ENCODE measurements at places on chromosomes 12 and 14. TPM values are rescaled to one million over a fixed set of nuclear protein-coding genes. Genes with fewer than 3 reads are reported as not detected.

Gene NPAS3
- under 0.01 TPM for total RNA-seq

Gene GPN3
- 18.2 TPM for total RNA-seq

- no peak for DNase-seq
Measured at GRCh38 chr14:69366069-69366468, 32.0 kb downstream of the ERH start.

DNA sequence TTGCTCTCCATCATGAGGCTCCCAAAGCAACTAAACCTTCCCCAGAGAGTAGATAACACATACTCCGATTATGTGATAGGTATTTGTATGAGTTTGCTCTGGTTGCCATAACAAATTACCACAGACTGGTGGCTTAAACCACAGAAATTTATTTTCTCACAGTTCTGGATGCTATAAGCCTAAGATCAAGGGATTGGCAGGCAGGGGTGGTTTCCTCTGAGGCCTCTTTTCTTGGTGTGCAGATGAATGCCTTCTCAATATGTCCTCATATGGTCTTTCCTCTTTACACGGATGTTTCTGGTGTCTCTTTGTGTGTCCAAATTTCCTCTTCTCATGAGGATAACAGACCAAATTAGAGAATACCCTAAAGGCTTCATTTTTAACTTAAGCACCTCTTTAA lies 285.8 kb upstream of the GRIP1 start:
- no peak for DNase-seq

Gene BTBD7
- total RNA-seq: 31.6 TPM

- no peak for DNase-seq
Measured at GRCh38 chr14:71060825-71061455, 153.7 kb downstream of the PCNX1 start.

Gene SLC6A12
- total RNA-seq: not detected

Gene RAB2B
- 36.6 TPM for total RNA-seq

Gene RSRC2
- 135 TPM for total RNA-seq

DNA sequence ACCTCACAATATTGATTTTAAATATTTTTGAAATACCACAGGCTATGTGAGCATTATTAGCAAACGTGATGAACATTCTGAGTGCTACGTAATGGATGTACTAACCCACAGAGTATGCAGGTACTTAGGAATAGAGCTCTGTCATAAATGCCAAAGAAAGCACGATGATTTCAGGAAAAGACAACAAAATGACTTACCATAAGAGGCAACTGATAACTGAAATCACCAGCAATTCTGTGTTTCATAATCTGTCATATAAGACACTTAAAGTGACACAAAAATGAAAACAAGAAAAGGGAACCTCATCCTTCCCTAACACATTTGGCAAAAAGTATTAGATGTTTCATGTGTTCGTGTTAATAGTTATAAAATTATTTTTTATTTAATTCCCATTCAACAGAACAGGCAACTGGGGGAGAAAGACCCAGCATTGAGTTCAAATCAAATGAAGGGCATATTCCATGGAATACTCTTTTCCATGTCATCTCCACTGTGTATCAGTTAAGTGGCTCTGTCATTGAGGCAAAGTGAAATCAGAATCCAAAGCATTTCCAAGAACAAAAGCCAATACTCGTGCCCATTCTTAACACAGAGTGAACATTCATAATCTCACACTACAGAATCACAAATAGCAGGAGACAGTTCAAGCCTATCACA lies 30.4 kb downstream of the ARMH4 start:
- DNase-seq: no peak

- no peak for DNase-seq
Measured at GRCh38 chr14:59208224-59208814, 19.9 kb downstream of the DAAM1 start.

Gene L3HYPDH
- 4.9 TPM for total RNA-seq

GRCh38 chr12:22672951-22673350 lies 48.0 kb downstream of the ETNK1 start:
- no peak for DNase-seq

GRCh38 chr14:36942522-36943245 lies 229.7 kb downstream of the SLC25A21 start:
- DNase-seq: no peak

Gene ABCC9
- 39.3 TPM for total RNA-seq

Gene LALBA
- total RNA-seq: not detected

- DNase-seq: no peak
Measured at GRCh38 chr12:132441871-132442863, 47.8 kb upstream of the FBRSL1 start.

DNA sequence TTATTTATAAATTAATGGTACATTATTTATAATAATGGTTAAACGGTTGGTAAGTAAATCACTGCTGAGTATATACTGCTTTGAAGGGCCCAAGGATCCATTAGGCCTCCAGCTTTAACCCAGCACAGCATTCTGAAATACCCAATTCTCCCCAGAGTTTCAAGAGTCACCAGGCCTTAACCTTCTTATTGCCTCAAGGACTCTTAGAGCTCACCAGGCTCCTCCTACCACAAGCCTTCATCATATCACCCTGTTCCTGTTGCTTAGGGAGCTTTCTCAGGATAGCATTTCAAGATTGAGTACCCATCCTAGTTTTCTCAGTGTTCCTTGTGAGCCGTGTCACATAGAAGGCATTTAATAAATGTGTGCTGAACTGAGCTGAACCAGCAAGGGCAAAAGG lies 242.5 kb downstream of the FBXL14 start:
- no peak for DNase-seq

Gene NKX2-1
- total RNA-seq: not detected

GRCh38 chr12:24879644-24880043 lies 69.3 kb downstream of the BCAT1 start:
- no peak for DNase-seq

- no peak for DNase-seq
Measured at GRCh38 chr12:2844786-2845185, 10.0 kb upstream of the NRIP2 start.

Gene LYZ
- total RNA-seq: 2,662 TPM

DNA sequence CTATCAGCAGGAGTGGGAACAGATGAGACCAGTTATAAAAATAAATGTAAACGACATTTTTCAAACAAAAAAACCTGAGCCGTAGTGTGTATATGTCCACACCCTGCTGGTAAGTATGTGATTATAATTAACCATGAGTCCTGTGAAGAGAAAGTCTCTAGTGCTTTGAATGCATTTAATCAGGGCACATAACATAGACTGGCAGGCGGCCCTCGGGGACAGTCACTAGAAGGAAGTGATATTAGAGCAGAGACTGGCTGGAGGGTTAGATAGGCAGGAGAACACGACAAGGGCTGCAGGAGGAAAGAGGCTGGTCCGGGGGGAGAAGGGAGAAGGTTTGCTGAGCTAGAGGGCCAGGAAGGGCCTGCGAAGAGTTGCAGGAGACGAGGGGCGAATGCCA lies 23.8 kb upstream of the ELK3 start:
- no peak for DNase-seq

Gene NPFF
- not detected for total RNA-seq

Gene ALG10B
- total RNA-seq: 2.9 TPM

DNA sequence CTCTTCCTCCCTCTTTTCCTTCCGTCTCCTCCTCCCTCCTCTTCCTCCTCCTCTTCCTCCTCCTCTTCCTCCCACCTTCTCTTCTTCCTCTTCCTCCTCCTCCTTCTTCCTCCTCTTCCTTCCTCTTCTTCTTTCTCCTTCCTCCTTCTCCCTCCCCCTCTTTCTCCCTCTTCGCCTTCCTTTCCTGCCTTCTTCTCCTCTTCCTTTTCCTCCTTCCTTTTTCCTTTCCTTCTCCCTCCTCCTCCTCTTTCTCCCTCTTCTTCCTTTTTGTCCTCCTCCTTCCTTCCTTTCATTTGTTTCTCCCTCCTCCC lies 36.0 kb downstream of the MEG3 start:
- no peak for DNase-seq

Gene TCTN2
- total RNA-seq: 21.7 TPM

DNA sequence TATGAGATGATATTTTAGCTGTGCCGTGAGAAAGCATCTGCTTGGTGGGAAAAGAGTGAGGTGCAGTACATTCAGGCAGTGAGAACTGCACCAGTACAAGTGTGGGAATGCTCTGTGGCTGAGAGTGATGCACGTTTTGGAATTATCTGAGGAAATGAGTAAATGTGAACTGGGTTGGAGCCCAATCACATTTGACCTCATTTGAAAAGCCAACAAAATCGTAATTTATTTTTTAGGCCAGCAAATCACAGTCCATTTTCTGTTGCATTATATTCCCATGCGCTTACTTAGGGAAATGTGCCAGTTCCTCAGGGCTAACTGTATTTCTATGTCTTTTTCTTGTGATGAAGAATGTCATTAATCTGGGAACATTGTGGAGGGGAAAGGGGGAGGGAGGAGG lies 77.3 kb downstream of the SNAPC1 start:
- no peak for DNase-seq

GRCh38 chr14:104562606-104563005 lies 17.0 kb upstream of the C14orf180 start:
- DNase-seq: no peak

GRCh38 chr12:56028511-56029165 lies 7.8 kb downstream of the IKZF4 start:
- no peak for DNase-seq

- DNase-seq: peak; percentile 68
Measured at GRCh38 chr12:98895086-98895651, 250.1 kb downstream of the APAF1 start.

GRCh38 chr14:71119075-71119474 lies 211.8 kb downstream of the PCNX1 start:
- no peak for DNase-seq

DNA sequence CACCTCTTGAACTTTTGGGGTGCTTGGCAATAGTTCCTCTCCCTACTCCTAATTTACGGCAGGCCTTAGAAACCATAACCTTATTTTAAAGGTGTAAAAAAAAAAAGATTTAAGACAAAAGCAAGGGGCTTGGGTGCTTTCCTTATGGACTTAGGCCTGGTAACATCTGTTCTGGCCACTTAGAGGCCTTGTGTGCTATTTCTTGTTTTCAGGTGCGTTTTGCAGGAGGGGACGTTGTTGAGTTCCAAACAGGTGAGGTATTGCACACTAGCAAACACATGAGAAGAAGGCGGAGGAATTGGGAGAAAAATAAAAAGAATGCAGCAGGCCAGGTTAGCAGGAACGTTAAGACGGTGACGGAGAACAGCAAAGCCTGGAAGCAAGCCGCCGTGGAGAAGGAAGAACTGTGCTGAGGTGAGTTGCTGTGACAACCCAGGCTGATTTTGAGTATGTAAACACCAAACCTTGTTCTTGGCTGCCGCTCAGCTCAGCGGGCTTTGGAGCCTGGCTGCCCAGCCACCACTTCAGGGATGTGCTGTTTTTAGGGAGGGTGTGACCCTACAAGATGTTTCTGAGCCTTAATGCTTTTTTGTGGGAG lies 17.3 kb downstream of the EMG1 start:
- DNase-seq: peak; percentile 83

DNA sequence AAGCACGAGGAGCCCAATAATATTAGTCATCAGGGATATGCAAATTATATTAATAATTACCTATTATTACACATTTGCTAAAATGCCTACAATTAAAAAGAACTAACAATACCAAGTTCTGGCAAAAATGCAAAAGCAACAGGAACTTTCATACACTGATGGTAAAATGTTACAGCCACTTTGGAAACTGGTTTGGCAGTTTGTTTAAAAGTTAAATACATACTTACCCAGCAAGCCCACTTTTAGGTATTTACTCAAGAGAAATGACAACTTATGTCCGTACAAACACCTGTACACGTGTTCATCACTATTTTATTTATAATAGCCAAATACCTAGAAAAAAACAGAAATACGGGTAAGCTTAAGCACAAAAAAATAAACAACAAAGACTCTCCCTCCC lies 17.0 kb downstream of the WDR89 start:
- no peak for DNase-seq

Gene UNC119B
- total RNA-seq: 8.2 TPM

Gene PAPLN
- 8.4 TPM for total RNA-seq

DNA sequence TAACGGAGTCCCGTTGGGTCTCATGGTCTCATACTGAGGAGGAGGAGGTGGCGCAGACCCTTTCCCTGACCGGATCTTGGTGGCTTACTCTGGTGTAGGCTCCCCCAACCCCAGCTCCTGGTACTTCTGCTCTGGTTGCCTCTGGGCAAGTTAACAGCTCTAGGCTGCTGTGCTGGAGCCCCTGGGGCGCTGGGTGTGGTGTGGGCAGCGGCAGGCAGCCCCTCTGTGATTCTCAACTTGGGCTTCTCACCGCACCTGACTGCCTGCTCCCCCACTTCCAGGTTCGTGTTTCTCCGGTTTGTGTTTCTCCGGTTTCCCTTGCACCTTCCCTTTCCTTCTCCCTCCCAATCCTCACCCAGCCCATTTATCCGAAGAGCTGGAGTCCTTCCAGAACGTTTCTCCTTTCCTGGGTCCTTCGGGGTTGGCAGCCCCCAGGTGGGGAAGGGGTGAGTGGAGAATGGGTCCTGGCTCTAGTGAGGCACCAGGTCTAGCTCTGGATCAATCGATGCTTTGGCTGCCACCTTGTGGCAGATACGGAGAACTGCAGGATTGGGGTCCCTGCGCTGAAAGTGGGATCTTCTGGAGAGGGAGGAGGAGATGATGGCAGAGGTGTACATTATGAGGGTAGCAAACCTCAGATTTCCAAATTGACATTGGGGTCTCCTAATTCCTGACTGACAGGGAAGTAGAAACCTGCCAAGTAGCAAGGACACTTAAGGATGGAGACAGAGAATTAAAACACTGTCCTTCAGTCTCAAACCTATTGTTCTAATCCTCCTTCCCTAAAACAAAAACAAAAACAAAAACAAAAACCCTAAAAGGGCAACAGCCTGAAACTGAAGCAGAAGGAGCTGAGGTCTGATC lies 8.3 kb downstream of the CISTR start:
- peak; percentile 61 for DNase-seq

Gene FGF23
- not detected for total RNA-seq

Gene TAS2R7
- total RNA-seq: not detected

Gene FIGNL2
- 0.73 TPM for total RNA-seq

DNA sequence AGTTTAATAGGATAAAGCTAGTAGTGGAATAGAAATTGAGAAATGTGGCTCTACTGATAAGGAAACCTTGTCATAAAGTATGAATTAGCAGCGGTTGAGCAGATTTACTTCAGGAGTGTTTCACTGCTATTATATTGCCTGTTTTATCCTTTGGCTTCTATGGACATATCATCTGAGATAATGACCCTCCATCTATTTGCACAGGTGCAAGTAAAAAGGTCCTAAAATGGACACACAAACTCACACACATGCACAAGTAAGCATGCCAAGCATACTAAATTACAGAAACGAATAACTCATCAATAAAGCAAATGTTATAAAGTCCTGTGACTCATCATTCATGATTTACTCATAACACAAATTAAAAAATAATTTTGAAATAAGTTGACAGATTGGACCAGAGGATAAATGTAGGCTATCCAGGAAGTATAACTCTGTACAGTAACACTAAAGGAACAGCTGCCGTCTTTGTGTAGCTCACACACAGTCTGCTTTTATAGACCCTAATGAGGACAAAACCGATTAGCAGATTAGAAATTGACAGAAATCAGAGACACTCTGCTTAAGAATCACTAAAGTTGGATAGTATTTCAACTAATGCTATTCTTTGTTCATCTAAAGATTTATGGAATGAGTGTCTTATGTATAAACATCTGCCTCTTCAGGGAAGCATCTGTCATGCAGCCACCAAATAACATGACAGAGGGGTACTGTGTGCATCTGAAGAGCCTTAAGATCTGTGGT lies 73.9 kb downstream of the SYT1 start:
- DNase-seq: no peak

Measured in stomach (tissue), 19 donors.